ENCODE measurements at places on chromosomes 1 and 21. TPM values are rescaled to one million over a fixed set of nuclear protein-coding genes. Genes with fewer than 3 reads are reported as not detected.

KRTAP12-2 gene
- total RNA-seq = not detected

GJA8 gene
- not detected for total RNA-seq

DRAXIN gene
- total RNA-seq = not detected

C1orf74 gene
- total RNA-seq = 3.7 TPM

PTPRF gene
- total RNA-seq = 10.4 TPM

RUNX3 gene
- under 0.01 TPM for total RNA-seq

SERTAD4 gene
- total RNA-seq = 1.6 TPM

FMOD gene
- total RNA-seq = 58.5 TPM

TRIM58 gene
- total RNA-seq = 5.2 TPM

CHODL gene
- total RNA-seq = 85.6 TPM

CBS gene
- total RNA-seq = 7.3 TPM

PPM1J gene
- total RNA-seq = 1.0 TPM

PEX11B gene
- total RNA-seq = 26.6 TPM
